Heart left ventricle (tissue), 16 donors: ENCODE measurements at places on chromosomes 12 and 14.

DNA sequence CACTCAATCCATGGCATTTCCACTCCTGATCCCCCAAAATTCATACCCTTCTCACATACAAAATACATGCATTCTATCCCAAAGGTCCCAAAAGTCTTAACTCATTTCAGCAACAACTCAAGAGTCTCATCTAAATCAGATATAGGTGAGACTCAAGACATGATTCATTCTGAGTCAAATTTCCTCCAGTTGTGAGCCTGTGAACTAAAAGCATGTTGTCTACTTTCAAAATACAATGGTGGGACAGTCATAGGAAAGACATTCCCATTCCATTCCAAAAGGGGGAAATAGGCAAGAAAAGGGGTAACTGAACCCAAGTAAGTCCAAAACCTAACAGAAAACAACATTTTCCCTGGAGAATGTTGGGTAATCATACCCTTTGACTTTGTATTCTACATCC is 103.3 kb downstream of the C12orf75 start:
- no peak for DNase-seq

DNA sequence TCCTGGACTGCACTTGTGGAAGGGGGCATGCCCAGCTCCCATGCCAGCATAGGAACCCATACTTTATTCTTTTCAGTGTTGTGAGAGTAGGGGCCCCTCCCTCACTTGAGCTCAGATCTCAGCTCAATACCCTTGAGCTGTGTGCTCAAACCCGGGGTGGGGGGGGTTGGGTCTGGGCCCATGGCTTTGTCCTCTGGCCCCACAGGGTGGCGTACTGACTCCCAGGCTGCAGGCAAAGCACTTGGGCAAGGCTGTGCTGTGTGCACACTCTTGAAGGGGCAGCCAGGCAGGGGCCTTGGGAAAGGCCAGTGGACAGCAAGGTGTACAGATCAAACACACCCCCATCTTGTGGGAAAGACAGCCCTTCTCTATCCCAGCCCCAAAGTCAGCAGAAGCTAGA is 81.8 kb downstream of the WIF1 start:
- no peak for DNase-seq

DNA sequence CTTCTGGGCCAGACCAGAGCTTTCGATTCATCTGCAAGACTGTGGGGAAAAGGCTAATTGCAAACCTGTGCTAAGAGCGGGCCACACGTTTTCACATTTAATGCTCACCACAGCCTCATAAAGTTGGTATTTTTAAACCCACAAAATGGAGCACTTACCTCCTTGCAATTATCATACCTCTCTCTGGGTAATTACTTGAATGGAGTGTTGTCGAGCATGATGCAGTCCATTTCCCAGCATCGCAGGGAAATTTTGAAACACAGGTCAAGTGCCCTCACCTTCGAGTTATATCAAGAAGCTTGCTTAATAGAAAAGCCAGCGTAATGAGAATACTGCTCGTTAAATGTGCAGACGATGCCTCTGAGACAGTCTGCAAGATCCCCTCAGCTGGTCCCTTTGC is 8.8 kb upstream of the IFI27L2 start:
- no peak for DNase-seq

DNA sequence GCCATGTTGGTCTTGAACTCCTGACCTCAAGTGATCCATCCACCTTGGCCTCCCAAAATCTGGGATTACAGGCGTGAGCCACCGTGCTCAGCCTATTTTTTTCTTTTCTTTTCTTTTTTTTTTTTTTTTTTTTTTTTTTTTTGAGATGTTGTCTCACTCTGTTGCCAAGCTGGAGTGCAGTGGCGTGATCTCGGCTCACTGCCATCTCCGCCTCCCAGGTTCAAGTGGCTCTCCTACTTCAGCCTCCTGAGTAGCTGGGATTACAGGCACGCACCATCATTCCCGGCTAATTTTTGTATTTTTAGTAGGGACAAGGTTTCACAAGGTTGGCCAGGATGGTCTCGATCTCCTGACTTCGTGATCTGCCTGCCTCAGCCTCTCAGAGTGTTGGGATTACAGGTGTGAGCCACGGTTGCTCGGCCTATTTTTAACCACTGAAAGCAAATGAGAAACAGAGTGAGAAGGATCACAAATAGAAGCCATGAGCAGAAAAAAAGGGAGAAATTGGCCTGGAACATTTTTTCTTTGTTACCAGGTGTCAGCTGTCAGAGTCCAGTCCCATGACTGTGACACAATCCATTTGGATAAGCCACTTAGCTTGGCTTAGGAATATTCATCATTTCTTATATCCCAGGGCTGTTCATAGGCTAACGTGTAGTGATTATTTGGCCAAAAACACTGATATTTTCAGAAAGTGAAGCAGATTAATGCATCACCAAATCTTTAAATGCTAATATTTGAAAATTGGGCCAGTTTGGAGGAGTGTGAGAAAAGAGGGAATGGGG is 7.9 kb upstream of the NFKBIA start:
- no peak for DNase-seq

GRCh38 chr12:40262657-40263056 is 37.9 kb downstream of the LRRK2 start:
- DNase-seq: no peak

DNA sequence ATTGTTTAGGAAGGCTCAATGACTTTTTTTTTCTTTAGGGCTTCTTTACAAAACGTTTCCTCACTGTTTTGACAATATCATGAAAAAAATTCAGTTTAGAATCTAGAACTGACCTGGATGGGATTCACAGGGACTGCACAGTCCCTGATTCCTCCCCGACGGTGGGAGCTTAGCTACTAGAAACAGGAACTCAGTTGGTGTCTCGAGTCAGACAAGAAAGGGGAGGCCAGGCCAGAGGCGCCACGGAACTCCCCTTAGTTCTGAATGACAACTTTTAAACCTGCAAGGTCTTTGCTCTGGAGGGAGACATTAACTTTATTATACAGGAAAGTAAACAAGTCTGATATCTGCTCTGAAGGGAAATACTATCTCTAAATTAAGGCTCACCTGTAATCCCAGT is 45.4 kb upstream of the SRP54 start:
- DNase-seq: no peak

- DNase-seq: no peak
Measured at GRCh38 chr12:132771126-132771838, 9.7 kb upstream of the ANKLE2 start.

GRCh38 chr12:120978296-120979219 is at the start of gene HNF1A:
Gene HNF1A (plus strand): TSS chr12:120978543. CDS start chr12:120978769, 226 bp downstream.
- no peak for DNase-seq

DNA sequence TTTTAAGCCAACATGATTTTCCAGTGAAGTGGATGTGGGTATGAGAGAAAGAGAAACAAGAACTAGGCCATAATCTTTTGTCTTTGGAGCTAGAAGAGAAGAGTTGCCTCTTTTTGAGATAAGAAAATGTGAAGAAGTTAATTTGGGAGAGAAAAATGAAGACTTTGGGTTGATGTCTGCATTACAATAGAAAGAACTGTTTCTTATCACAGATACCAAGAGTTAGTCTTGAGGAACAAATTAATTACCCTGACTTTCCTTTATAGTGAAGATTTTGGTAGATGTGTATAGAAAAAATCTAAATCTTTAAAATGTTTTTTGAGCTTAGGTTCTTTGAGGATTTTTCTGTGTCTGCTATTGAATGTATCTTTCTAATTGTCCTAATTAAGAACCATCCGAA is 4.2 kb downstream of the A2M start:
- DNase-seq: no peak

DNA sequence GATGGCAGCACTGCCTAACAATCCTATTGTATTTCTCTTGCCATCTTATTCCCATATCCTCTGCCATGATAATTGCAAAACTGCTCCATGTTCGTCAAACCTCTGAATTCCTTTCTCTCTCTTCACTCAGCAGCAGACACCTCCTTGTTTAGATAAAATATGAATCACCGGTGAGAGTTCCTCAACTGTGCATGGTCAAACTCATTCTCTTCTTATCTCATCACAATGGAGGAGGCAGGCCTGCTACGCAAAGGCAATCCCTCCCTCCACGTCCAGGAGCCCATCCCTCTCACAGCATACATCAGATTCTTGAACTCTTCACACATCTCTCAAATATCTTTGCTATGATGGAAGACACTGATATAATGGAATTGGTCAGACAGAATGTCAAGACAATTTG is 90.1 kb upstream of the DAAM1 start:
- no peak for DNase-seq

DNA sequence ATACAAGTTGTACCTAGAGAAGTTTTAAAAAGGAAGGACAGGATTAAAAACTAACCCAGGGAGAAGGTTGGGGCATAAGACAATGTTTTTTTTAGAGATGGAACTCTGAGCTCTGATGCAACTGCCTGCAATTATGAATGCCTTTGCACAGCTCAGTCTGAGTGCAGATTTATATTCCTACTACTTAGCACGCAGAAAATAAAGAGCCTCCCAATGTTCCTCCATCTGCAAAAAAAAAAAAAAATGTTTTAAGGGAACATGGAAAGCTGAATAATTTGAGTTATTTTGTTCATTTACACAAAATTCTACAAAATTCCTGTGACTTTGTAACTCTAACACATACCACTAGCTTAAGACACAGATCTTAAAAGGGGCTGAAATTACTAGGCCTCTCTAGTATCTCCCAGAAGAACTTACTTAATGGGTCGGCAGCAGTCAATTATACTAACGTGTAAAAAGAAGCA is 15.7 kb downstream of the CLIP1 start:
- no peak for DNase-seq
